ENCODE measurements at places on chromosomes 7 and 10.

GRCh38 chr7:99644431-99644830, 27.7 kb downstream of the ZSCAN25 start:
- no peak for DNase-seq

GRCh38 chr10:9010093-9010492, 955.6 kb downstream of the GATA3 start:
- peak; percentile 36 for DNase-seq

DNA sequence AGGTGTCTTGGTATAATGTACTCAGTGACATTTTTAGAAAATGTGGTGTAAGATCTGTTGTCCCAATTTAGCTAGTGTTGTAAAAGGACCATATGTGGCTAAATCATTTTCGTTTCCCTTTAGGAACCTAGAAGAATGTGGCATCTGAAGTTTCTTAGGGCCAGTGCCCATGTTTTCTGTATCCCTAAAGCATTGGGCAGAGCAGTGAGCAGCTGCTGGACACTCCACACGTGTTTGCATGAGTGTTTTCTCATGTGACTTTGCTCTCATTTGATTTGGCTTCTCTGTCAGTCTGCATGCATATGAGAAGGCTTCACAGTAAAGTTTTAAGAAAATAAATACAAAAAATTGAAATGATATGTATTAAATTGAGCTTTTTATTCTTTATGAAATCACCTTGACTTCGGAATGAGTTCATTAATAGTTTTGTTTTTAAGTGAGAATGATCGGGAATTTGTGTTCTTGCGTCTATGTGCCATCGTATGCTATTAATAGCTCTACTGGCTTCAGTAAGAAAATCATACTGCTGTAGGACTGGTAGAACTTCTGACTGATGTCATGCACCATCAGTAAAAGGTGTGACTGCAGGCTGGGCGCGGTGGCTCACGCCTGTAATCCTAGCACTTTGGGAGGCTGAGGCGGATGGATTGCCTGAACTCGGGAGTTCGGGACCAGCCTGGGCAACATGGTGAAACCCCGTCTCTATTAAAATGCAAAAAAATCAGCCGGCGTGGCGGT, 61.3 kb downstream of the RBM33 start:
- DNase-seq: no peak

DNA sequence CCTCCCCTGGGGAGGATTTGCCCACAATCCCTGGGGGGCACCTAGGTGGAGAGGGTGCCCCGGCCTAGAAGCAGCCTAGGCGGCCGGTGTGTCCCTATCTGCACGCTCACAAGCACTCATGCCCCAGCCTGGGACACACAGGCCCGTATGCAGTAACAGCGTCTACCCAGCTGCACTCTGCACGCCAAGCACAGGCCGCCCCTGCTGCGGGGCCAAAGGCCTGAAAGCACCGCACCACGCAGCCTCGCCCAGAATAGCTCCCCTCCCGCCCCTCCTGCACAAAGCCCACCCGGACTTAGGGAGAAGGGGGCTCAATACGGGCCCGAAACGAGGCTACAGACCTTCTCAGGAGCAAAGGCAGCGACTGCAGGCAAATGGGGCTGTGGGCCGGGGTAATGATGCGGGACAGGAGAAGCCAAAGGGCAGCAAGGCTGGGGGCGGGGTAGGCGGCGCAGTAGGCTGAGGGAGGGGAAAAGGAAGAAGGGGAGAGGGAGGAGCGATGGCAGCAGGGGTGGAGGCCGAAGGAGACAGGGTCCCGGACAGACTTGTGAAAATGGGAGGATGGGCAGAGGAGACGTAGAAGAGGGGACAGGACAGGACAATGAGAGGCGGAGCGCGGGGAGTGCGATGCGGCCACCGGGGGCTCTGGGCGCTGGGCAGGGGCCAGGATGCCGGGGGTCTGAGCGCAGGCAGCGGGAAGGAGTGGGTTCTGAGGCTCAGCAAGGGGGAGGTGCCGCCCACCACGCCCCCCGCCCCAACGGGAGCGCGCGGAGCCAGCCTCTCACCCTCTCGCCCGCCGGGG, 544 bp downstream of the GPRIN2 start:
- DNase-seq: peak; percentile 60

GRCh38 chr7:134702366-134703240, 56.0 kb downstream of the BPGM start:
- no peak for DNase-seq

GRCh38 chr10:5187867-5188266, 2.9 kb upstream of the AKR1C8 start:
- peak; percentile 44 for DNase-seq

GRCh38 chr10:86199041-86199440, 167.6 kb downstream of the GRID1 start:
- DNase-seq: no peak

- DNase-seq: no peak
Measured at GRCh38 chr10:15416034-15416433, 44.9 kb upstream of the FAM171A1 start.

DNA sequence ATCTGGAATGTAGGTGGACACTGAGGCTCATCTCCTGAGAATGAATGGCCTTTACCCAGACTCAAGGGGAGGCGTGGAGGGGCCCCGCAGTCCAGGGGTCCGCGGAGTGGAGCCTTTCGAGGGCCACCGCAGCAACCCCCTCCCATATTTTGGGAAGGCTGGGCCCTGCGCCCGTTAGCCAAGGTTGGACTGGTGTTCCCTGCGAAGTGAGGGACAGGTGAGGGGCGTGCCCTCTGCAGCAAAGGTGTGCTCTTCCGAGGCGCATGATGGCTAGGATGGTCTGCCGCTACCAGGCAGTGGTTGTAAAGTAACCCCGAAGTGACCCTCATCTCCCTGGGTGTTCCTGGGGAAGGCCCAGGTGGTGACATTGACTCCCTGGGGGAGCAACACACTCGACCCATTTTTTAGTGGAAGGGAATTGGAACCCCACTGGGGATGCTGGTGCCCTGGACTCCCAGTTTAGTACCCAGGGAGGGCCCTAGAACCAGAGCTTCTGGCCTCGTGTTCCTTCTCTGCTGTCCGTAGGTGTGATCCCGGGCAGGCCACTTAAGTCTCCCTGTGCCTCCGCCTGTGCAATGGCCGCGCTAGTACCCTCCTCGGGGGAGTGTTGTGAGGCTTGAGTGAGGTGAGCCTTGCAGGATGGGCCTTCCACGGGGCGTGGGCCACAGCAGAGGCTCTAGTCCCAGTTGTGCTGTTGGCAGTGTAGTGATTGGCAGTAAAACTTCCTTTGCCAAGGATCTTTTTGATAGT, 779 bp downstream of the FAM241B start:
- no peak for DNase-seq

DNA sequence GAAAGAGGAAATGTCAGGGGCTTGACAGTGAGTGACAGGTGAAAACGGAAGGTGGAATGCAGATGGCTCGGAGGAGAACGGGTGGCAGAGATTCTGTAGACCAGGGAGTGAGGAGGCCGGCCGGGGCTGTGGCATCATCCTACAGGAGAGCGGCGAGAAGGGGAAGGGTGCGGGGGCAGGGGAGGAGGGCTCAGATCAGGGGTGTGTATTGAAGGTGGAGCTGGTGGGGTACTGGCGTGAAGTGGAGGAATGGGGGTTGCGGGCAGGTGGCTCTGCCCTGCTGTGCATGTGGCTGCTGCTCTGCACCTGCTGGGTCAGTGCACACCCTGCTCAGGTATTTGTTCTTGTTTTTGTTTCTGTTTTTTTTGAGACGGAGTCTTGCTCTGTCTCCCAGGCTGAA, 470.8 kb upstream of the FOXK1 start:
- DNase-seq: no peak

GRCh38 chr7:134736381-134736780, 43.1 kb upstream of the CALD1 start:
- no peak for DNase-seq

- peak; percentile 43 for DNase-seq
Measured at GRCh38 chr7:130492523-130493274, 814 bp downstream of the MEST start.

- DNase-seq: no peak
Measured at GRCh38 chr10:133334503-133335245, 2.0 kb downstream of the CALY start.

GRCh38 chr7:156764016-156764669, 123.6 kb downstream of the RNF32 start:
- DNase-seq: peak; percentile 84

- DNase-seq: no peak
Measured at GRCh38 chr7:157284229-157285014, 52.4 kb upstream of the DNAJB6 start.

DNA sequence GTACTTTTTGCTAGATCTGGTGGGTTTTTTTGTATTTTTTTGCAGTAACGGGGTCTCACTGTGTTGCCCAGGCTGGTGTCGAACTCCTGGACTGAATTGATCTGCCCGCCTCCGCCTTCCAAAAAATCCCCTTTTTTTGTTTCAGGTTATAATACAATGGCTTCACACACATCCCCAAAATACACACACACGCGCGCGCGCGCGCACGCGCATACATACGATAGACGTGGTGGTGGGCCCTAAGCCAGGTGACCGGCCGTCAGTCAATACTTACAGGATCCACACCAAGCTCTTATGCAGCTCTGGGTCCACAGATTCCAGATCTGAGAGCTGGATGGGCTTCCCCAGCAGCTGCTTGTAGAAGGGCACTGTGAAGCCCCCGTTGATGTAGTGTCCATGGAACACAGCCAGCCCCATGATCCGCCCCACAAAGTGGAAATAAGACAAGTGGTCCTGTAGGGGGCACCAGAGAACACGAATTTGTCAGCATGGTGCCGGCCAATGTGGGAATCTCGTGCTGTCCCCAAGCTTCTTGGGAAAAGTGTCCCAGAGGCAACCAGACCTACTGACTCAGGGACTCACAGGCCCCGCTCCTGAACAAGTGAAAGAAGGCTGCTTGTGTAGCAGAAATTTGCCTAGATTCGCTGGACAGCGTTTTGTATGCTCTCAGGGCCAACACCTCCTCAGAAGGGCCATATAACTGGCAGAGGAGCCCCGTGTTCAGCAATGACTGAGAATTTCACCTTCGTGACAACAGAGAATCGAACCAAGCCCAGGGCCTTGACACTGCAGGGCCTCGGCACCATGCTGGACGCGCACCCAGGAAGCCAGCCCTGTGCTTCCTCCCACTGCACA, 103.6 kb downstream of the SMURF1 start:
- peak; percentile 95 for DNase-seq
